Pulmonary artery endothelial cell (primary cell): ENCODE measurements at places on chromosomes 12 and 14. TPM values are rescaled to one million over a fixed set of nuclear protein-coding genes. Genes with fewer than 3 reads are reported as not detected.
A peak's percentile ranks its signal among the peaks of the same experiment; 100 is the strongest.

GRCh38 chr12:9169979-9170634 lies 38.1 kb downstream of the PZP start:
- DNase-seq = peak; percentile 53

DNA sequence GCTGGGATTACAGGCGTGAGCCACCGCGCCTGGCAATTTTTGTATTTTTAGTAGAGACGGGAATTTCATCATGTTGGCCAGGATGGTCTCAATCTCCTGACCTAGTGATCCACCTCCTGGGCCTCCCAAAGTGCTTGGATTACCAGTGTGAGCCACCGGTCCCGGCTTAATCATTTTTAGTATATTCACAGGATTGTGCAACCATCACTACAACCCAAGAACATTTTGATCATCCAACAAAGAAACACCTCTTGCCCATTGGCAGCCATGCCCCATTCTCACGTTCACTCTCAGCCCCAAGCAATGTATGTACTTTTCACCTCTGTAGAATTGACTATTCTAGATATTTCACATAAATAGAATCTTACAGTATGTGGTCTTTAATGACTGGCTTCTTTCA lies 19.9 kb downstream of the SP1 start:
- no peak for DNase-seq

GRCh38 chr14:77406086-77406485 lies 17.2 kb downstream of the NOXRED1 start:
- no peak for DNase-seq

- DNase-seq = no peak
These were observed 27.3 kb upstream of the BBS10 start for GRCh38 chr12:76375470-76375869.

DNA sequence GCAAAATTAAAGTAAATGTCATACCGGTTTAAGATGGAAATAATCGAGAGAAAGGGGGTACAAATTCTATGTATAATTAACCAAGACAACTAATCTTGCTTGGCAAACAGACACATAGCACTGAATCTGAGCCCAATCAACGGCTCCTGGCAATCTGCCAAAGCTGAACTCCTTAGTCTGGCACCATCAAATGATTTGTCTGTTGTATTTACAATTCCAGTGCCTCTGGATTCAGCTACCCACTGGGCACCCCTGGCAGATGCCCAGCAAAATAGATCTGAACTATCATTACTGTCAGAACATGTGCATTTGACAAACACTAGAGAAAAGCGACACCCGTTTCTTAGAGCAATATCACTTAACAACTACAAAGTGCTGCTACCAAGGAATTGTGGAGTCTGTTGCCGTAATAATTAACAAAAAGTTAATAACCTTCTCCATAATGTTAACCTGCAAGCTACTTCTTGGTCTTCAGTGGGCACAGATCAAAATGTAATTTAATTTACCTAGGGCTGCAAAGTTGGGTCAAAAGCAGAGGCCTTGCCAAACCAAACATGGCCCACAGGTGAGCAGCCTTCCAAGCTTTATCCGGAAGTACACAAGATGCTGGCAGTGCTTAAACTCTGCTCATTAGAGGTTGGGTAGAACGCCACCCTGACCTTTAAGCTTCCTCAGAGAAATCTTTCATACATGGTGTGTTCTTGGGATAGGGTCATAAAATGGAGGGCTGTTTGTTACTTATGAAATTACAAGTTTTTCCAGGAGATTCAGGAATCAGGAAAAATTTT lies 7.6 kb downstream of the EGLN3 start:
- no peak for DNase-seq

The DCTN2 gene
- 81.0 and 90.1 TPM in 2 replicates for total RNA-seq

The INHBE gene
- not detected in 2 replicates for total RNA-seq

DNA sequence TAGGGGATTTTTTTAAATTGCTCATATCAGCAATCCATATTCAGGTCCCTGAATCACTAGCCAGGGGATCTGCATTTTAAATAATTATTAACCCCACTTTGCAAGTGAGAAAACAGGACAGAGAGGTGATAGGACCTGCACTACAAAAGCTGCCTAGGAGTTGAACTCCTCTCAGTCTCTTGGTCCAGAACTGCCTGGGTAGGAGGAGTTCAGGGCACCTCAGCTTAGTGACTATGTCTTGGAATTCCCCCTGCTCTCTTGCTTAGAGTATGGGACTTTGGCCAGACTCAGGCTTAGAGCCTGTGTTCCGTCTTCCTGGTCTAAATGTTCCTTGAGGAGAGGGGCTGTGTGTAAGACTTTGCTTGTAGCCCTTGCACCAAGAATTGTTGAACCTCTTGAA lies 68.2 kb upstream of the WSCD2 start:
- DNase-seq = no peak

The FGF6 gene
- total RNA-seq = not detected in 2 replicates

DNA sequence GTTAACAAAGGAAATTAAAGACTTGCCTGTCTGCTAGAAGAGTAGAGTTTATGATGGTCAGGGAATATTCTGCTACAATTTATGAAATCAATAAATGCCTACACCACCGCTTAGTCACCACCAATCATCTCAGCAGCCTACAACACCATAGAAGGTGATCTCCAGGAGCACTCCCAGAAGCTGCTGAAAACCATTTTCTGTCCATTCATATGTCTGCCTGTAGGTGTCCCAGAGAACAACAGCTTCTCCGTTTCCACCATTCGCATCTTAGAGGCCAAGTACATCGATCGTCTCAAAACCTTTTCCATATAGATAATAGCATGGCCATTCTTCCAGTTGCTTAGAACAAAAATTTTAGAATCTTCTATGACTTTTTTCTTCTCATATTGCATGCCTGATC lies 303.4 kb downstream of the KCNC2 start:
- no peak for DNase-seq

GRCh38 chr14:100323942-100324307 lies 786 bp downstream of the SLC25A47 start:
- DNase-seq = no peak

DNA sequence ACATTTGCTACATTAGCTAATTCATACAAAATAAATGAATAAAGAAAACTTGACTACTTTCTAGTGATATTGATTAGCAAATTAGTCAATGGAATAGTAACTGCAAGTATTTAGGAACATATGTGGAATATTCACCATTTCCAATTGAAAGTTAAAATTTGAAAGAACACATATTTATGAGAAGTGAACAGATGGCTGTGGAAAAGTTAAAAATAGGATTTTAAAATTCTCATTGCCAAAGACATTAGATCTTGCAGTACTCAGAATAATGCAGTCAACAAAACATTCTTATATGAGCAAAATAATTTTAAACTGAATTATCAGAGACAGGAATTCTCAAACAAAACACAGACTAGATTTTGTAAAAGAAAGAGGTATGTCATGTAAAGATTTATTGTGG lies 613.9 kb upstream of the NOVA1 start:
- DNase-seq = no peak

DNA sequence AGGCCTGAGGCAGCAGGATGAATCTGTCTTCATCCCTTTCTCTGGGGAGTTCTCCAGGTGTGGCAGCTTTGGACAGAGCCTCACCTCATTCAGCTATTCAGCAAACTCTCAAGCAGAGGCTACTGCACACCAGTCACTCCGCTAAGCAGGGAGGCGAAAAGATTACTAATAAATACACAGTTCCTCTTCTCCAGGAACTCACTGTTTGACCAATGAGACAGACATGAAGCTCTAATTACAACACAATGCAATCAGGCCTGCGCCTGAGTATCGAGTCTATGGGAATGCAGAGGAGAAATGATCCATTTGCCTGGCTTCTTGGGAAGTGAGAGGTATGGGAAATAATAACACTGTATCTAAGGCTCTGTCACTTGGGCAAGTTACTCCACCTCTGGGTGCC lies 178.1 kb downstream of the CRADD start:
- no peak for DNase-seq

The LIN7A gene
- 0.07 and 0.11 TPM in 2 replicates for total RNA-seq

The TAS2R8 gene
- total RNA-seq = 0.13 TPM in 1 of 2 replicates, not detected in the other

The GPRC5A gene
- total RNA-seq = 10.4 and 15.1 TPM in 2 replicates

The ANO4 gene
- total RNA-seq = 0.11 and 0.13 TPM in 2 replicates

The ASIC1 gene
- 0.14 and 0.59 TPM in 2 replicates for total RNA-seq

The NYNRIN gene
- total RNA-seq = 9.8 and 10.5 TPM in 2 replicates

The TAS2R31 gene
- total RNA-seq = 2.6 and 3.2 TPM in 2 replicates

- DNase-seq = peak; percentile 5
These were observed 113.4 kb upstream of the PELI2 start for GRCh38 chr14:56004786-56005185.

- DNase-seq = no peak
These were observed 252.3 kb upstream of the AVPR1A start for GRCh38 chr12:63403256-63403655.
